ENCODE measurements at places on chromosomes 5 and 9. TPM values are rescaled to one million over a fixed set of nuclear protein-coding genes. Genes with fewer than 3 reads are reported as not detected.
A peak's percentile ranks its signal among the peaks of the same experiment; 100 is the strongest.

TTC23L gene
- total RNA-seq: not detected

GRCh38 chr9:79664375-79664831 lies 92.6 kb downstream of the TLE4 start:
- DNase-seq: no peak

ARHGEF37 gene
- total RNA-seq: 0.69 TPM

DNA sequence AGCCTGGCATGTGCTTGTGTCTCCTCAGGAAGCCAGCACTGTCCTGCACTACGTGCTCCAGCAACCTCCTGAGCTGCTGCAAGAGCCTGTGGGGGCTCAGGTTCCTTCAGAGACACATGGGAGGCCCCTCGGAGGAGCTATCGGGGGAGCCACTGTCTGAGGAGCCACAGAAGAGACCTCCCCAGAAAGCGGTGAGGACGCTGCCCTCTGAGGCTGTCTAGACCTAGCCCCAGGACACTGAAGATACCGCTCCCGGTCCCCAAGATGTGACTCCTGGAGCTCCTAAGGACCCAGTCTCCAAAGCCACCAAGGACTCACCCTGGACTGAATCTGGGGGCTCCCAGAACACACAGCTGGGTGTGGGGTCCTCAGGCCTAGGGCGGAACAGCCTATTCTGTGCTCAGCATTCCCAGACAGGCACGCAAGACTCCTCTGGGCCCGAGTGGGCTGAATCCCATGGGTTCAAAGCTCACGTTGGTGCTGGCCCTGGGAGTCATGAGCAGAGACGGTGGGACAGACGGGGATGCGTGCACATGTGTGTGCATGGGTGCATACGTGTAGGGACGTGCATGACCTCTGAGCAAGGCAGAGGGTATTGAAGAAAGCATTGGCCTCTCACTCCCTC lies 50.0 kb downstream of the HRH2 start:
- no peak for DNase-seq

DNA sequence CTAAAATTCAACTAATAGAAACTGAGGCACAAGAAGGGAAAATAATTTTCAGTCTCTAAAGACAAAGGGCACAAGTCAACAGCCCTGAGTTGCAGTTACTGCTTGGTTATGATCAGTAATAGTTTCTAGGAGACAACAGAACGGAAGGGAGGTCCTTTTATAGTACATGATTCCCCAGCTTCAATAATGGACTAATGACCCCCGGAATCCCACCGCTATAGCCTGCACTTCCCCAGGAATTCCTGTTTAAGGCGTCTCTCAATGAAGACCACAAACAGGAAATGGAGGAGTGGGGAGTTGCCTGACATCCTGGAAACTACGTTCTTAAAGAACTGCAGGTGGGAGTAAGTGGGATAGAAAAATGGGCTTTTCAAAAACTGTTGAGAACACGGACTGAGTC lies 60.6 kb downstream of the DIAPH1 start:
- DNase-seq: peak; percentile 44

Data from A172 (cell line).